Fibroblast of gingiva (primary cell): ENCODE measurements at places on chromosomes 3 and 15.

- DNase-seq: no peak
These were observed 14.7 kb downstream of the UQCC5 start for GRCh38 chr3:52551118-52551517.

DNA sequence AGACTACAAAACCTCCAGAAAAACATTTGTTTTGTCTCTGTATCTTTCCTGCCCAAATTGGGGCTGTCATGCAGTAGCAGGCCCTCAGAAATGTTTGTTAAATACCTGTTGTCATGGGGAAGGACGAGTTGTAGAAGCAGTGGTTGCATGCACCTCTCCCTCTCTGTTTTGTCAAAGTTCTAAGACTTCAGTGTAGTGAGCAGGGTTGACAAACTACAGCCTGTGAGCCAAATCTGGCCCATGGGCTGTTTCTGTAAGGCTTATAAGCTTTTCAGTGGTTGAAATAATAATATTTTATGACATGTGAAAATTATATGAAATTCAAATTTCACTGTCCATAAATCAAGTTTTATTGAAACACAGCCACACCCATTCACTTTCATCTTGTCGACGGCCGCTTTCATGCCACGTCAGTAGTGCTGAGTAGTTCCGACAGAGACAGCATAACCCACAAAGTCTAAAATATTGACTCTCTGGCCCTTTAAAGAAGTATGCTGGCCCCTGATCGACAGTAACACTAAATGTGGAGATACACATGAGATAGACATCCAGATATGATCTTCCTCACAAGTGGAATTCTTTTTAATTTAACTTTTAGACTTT is 102.9 kb downstream of the PDZRN3 start:
- no peak for DNase-seq

DNA sequence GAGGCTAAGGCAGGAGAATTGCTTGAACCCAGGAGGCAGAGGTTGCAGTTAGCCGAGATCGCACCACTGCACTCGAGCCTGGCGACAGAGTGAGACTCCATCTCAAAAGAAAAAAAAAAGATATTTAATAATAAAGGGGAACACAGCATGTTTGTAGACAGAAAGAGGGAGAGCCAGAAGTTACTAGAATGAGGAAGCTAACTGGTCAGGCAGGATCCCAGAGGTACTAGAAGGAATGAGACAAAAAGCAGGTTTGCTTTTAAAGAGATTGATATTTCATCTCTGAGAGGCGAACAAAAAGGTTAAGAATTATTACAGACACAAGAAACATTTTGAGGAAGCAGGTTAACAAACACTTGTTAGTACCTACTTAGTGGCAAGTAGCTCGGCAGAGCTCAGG is 9.2 kb downstream of the CD200R1 start:
- no peak for DNase-seq

DNA sequence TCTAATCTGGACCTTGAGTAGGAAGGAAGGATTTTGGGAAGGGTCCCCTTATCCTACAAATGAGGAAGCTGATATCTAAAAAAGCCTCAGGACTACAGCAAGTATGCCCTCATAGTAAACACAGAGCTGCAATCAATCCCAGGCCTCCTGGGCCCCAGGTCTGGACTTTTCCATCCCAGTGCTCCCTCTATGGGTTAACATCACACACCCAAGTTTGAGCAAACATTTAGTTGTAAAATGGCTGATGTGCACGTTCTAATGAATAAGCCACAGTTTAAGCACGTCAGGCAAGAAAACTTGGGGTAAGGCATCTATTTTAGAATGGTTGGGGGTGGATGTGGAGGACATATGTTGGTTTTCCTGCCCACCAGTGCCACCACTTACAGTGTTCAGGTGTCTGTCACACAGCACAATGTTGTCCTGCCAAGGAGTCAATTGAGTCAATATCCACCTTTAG is 44.3 kb upstream of the UBE2E1 start:
- DNase-seq: peak; percentile 31

- no peak for DNase-seq
These were observed 74.1 kb downstream of the MESD start for GRCh38 chr15:80915472-80915871.

GRCh38 chr15:57296473-57297162 is 79.7 kb upstream of the CGNL1 start:
- DNase-seq: no peak

DNA sequence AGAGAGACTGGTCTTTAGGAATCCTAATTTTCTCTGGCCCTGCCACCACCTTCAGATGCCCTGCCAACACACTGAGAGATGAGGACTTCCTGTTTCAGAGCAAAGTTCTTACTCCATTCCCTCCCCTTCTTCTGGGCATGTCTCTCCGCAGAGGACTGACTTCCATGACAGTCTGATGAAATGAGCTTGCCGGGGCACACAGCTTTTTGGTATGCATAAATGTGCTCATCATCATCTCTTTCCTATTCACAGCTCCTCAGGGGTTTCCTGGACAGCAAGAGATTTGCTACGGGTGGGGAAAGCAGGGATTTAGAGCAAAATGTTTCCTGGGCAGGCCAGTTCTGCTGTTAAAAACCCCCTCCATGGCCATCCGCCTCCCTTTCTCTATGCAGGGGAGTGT is 27.6 kb upstream of the SEMA6D start:
- DNase-seq: no peak

- DNase-seq: no peak
These were observed 38.8 kb downstream of the PARP14 start for GRCh38 chr3:122719273-122719921.

DNA sequence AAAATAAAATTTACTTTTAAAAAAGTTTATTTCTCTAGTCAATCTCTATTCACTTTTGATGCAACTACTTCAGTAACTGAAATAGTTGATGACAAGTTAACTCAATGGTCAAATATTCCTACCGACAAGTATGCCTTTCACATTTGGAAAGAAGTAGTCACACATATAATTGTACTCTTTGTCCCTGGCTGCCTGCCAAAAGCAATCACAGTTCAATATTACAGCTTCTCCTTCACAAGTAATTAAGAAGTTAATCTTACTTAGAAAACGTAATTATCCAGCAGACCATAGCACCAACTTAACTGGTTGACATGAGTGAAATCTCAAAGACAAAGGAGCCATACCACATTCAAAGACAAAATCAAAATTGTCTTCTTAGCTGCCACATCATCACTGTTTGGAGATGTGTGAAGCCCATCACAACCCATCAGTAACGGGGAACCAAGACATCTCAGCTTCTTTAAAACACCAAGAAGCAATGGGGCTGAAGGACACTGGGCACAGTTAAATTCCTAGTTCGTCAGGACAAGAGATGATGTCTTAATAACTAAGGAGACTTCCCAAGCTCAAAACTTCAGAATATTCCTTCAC is 86.1 kb downstream of the PLCH1 start:
- DNase-seq: no peak

DNA sequence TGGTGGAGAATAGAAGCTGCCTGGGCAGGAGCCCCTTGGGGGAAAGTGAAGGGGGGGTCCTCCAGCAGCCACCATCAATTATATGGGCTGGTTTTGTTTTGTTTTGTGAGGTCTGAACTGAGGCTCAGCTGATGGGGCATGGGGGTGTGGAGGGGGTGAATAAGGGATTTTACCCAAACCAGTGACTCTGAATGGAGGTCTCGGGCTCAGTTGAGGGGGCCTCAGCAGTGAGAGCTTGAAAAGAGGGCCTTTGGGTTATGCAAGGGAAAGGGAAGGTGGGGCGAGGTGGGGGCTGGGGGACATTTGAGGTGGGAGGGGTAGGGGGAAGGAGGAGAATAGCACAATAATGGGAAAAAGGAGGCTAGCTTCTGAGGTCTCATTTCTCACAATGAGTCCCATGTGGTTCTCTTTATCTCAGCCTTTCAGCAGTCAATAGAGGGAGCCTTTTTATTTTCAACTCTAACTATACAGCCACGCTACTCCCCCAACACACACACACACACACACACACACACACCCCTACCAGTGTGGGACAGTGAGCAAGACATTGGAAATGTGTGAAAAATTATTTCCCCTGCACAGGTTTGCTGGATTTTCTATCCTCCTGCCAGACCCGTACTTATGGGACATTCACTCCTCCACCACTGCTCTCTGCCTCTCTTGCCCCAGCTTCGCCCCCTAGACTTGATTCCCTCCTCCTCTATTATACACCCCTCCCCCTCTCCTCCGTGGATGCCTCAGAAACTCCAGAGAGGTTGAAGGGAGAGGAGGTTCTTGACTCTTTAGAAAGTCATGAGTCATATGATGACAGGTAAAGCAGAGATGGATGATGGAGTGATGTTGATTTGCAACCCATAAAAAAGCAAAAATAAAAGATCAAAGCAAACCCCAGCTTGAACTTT is 96.0 kb downstream of the GTPBP8 start:
- DNase-seq: peak; percentile 14

DNA sequence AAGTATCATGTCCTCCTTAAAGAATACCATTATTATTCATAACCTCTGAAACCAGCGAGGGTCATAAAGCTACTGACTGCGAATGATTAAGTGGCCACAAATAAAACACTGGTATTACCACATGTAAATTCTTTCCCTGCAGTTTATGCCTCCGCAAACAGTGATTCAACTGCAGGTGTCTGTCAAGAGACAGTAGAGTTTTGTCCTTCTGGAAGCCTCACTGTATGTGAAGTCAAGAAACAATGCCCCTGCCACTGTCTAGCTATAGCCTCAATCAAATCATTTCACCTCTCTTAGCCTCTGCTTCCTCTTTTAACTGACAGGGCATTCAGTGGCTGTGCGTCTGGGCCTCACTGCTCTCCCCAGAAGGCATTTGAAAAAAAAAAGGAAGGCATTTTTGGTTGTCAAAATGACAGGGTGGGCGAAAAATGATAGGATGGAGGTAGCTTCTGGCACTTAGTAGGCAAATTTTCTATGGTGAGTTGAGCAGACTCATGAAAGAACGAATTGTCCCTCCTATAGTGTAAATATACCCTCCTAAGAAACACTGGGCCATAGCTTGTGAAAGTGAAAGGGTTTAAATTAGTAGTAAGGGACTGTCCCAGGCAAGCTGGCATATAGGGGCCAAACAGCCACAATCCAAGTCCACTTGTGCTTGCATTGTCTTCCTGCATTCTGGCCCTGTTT is 66.7 kb downstream of the FILIP1L start:
- DNase-seq: peak; percentile 72

- DNase-seq: no peak
These were observed 151.2 kb upstream of the TMCO5A start for GRCh38 chr15:37783290-37783689.

GRCh38 chr15:76006136-76006778 is 6.0 kb downstream of the NRG4 start:
- DNase-seq: peak; percentile 38

DNA sequence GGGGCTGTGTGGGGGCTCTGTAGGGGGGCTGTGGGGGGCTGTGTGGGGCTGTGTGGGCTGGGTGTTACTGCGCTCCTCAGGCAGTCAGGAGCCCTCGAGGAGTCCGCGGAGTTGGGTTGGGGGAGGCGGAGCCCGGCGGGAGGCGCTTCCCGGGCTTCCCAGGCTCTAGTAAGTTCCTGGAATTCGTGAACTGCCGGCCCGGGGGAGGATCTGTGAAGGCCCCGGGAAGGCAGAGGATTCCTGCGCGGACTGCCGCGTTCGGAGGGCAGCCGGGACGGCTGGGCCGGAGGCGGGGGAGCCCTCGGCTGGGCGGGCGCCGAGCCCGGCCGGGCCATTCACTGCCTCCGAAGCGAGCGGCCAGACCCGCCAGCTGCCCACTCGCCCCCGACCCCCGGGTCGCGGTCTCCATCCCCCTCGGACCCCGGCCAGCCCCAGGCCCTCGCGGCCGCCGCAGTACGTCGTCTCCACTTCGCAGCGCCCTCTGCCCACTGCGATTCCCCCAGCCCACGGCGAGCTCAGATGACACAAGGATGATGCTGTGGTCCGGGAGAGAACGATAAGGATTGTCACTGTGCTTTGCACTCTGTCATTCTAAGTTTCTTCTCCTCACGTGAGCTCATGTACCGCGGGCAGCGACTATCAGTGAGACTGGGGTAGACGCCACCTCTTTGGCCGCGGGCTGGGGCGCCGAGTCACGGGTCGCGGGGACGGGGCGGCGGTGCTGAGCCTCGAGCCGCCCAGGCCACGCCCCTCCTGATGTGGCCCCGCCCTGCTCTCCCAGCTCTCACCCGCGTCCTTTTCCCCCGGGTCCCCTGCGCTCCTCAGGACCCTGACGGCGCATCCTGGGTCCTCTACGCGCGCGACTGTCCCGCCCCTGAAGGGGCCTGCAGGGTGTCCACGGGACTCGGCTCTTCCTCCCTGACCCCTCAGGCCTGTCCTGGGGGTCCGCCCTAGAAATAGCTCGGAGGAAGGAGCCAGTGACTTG is 65.3 kb downstream of the KLF13 start:
- DNase-seq: peak; percentile 82

DNA sequence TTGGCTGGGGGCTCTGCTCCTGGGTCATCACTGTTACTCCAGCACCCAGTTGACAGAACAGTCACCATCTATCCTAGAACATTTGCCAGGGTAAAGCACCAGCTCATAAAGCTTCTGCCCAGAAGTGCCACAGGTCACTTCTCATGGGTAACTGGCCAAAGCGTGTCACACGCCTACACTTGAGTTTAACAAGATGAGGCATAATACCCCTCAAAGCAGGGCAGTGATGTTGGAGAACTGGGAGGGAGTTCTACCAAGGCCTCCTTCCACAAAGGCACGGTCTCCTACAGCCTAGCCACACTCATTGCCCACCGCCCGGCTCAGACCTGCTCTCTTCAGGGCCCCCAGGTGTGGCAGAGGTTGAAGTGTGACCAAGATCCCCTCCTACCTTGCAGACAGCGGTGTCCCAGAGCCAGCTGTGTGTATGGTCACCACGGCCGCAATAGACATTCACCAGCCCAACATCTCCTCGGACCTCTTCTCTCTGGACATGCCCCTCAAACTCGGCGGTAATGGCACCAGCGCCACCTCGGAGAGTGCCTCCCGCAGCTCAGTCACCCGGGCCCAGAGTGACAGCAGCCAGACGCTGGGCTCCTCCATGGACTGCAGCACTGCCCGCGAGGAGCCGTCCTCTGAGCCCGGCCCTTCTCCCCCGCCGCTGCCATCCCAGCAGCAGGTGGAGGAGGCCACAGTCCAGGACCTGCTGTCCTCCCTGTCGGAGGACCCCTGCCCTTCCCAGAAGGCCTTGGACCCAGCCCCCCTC is 107.7 kb downstream of the ETFA start:
- no peak for DNase-seq

DNA sequence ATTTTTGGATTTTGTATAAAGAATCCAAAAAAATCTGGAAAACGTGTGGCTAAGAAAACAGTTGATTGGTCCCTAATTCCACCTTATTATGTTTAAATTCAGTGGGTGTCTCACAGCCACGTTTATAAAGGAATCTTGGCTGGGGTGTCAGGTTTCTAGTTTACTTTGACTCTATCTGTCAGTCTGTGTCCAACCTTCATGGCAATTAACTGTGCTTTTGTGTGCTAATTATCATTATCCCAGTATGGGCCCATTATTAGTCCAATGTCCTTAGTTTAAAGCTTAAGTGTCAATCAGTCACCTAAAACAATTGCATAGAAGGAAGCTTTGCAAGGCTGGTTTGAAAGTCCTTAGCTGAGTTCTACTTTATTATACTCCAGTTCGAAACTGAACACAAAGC is 3.7 kb upstream of the CNTN4 start:
- no peak for DNase-seq

DNA sequence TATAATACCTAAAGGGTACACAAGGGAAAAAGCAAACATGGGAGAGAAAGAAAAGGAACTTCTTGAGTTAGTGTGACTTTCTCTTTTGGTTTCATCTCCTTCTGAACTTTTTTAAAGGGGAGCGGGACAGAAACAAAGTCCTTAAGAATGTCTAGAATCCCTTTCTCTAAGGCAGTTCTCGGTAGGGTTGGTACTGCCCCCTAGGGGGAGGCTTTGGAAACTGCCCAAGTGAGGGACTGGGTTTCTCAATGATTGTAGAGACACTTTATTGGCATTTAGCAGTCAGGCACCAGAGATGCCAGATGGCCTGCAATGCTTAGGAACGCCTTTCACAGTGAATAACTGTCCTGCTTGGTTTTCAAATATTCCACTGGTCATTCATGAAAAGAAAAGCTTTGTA is 172.7 kb downstream of the WDR72 start:
- no peak for DNase-seq
